Stimulated activated CD4-positive, alpha-beta T cell treated with anti-CD3 and anti-CD28 coated beads, Interleukin-12 subunit alpha, Interleukin-12 subunit beta, amount 100 ng/mL, for 24 hours (primary cell): ENCODE measurements at places on chromosomes 7 and 10.

DNA sequence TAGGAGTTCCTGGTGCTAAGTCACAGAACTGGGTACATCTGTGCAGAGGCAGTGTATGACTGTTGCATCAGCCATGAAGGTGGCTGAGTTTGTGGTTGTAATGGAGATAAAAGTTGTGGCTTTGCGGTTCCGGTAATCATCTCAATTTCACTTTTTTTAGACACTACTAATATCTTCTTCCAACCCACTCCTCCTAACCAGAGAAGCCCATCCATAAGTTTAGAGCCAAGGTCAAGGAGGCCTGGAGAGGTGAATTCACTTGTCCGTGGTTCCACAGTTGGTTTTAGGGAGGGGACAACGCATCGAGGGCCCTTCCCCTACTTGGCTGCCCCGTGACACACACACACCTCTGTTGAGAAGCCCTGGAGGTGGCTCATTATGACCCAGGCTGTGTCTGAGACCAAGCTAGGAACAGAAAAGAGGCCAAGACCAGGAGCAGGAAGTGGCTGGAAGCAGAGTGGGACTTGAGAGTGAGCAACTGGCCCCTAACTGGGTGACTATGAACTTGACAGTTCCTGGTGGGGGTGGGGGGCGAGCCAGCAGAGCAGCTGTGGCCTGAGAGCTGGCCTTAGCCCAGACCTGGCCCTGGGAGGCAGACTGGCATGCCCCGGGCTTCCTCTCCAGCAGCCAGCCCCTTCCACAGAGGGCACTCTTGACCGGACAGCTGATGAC is 66.8 kb upstream of the COL13A1 start:
- DNase-seq = no peak

DNA sequence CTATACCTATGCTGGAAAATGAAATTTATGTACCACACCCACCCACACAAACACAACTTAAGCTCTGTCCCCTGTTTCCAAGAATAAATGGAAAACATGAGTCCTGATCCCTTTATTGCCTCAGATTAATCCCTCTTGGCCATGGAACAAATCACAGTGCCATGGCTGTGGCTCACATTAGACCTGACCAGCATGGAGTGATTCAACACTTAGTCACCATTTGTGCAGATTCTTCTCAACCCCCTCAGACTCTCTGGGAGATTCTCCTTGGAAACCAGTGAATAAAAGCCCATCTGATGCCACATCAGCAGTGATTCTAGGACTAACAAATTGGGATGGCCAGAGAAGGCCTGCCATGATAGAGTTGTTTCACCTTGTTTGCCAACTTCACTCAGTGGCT is 204.4 kb upstream of the TMEM72 start:
- no peak for DNase-seq

DNA sequence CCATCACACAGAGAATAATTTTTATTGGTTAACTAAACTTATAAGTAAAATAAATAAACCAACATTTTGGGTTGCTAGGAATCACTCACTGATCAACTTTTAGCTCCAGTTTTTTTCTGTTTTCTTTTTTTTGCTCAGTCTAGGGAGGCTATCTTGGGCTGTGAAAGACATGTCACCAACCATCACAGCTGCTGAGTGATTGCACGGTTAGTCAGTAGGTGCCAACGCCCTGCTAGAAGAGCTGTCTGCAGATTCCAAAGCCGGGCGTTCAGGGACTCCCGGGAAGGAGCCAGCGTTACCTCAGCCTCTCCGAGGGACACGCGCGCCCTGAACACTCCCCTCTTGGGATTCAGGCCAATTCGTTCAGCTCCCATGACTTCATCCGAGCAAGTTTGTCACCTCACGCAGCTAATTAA is 604 bp upstream of the STAM start:
- peak; percentile 8 for DNase-seq

DNA sequence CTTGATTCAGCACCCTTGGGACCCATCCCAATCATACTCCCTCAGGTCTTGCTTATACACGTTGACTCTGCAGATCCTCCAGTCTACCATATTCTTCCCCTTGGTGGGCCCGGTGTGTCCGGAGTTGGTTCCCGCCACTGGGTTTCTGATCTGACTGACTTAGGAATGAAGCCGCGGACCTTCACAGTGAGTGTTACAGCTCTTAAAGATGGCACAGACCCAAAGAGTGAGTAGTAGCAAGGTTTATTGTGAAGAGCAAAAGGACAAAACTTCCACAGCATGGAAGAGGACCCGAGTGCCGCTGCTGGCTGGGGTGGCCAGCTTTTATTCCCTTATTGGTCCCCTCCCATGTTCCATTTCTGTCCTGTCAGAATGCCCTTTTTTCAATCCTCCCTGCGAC is 5.9 kb upstream of the GDF10 start:
- no peak for DNase-seq

- no peak for DNase-seq
These were observed 477 bp upstream of the ZC3HAV1 start for GRCh38 chr7:139109983-139110411.

GRCh38 chr7:50531928-50532327 is 33.3 kb downstream of the DDC start:
- no peak for DNase-seq

DNA sequence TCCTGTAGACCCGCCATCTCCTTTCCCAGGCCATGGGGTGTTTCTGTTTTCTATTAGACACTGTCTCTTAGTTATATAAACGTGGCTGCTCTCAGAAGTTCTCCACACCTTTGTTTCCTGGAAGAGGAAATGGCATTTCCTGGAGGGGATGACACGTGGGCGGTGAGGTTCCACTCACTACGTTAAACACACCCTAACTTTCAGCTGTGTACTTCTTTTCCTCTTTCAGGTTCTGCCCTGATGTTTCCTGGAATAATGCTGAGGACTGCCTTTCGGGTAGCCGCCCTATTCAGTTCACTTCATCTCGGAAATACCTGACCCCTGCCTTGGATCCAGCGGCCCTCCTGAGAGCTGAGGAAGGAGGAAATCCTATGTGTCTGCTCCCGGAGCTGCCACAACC is 3.4 kb upstream of the PRKCQ start:
- DNase-seq = no peak

DNA sequence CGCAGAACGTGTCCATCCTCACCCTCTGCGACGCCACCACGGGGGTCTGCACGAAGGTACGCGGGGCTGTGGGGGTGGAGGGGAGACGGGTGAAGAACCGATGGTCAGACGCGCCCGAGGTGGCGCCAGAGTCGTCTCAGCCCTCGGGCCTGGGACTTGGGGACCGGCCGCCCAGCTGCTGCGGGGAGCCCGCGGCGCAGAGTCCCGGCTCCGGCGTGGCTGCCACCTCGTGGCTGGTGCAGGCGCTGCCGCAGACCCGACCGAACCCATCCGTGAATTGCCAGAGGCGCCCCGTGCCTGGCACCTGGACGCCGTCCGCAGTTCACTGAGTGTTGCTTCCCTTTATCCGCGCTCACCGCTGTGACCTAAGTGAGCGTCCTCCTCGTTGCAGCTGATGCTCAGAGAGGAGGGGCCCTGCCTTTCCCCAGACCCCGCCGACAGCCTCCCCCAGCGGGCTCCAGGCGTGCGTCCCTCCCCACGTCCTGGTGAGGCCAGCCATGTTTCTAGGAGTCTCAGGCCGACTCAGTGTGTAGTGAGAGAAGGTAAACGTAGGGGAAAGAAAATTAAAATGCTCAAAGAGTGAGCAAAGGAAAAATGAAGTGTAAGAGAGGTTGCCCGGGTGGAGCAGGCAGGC is 208.7 kb downstream of the PAXIP1 start:
- peak; percentile 6 for DNase-seq

DNA sequence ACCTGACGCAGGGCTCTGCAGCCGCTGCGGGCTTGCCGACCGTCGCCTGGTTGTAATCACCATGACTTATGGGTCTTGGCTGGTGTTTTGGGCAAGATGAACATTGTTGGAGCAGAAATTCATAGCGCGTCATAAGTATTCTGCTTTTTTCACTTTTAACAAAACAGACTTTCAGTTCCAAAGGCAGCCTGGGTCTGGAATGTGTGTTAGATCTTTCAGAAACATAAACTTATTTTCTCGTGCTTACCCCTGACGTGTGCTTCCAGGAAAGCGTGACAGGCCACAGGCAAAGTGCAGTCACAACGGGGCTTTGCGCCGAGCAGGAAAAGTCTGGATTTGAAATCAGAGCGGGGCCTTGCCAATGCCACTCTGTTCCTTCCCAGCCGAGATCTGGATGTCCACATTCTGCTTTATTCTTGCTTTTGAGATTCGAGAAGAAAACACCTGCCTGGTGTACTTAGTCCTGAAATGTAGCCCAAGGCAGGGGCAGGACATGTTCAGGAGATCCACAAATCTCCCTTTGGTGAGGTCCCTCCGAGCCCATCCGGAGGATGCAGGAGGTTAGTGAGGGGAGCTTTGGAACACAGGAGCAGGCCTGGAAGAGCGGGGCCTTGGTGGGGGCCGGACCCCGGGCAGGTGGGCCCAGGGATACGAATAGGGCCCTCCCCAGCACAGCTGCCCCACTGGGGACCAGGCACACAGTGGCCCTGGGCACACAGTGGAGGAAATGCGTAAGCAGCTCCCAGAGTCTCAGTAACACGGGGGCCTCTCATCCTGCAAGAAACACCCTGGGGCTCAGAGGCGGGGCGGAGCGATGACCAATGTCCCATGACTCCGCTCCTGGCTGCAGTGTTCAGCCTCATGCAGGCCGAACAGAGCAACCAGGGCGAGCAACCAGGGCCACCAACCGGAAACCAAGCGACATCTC is 49.5 kb upstream of the EBF3 start:
- DNase-seq = no peak

DNA sequence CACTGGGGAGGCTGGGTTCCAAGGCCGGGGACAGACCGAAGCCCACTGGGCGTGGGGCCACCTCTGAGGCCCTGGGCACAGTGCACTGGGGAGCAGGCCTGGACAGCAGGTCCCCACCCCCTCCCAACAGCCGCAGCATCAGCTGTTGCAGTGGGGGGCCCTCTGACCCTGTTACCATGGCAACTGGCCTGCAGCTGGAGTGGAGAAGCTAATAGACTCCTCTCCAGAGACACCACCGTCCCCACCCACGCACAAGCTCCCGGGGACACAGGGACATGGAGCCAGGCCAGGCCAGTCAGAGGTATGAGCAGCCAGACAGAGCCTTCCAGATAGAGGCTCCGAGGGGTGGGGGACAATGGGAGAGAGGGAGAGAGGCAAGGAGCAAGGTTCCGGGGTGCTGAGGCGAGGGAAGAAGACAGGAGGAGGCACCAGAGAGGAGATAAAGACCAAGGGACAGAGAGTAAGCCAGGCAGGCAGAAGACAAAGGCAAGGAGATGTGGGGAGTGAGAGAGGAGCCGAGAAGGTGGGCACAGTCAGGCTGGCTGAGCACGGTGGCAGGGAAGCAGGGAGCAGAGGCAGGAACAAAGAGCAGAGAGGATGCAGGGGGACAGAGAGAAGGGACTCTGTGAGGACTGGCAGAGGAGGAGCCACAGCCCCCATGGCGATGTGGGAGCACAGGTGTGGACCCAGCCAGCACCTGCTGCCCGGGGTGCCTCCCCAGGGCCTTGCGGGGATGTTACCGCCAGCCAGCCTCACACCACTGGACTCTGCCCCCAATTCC is 6.7 kb downstream of the KCNH2 start:
- no peak for DNase-seq

- DNase-seq = no peak
These were observed 53.0 kb downstream of the DNAJC1 start for GRCh38 chr10:21950566-21950965.

- DNase-seq = no peak
These were observed 9.8 kb downstream of the LARP4B start for GRCh38 chr10:921471-922414.

DNA sequence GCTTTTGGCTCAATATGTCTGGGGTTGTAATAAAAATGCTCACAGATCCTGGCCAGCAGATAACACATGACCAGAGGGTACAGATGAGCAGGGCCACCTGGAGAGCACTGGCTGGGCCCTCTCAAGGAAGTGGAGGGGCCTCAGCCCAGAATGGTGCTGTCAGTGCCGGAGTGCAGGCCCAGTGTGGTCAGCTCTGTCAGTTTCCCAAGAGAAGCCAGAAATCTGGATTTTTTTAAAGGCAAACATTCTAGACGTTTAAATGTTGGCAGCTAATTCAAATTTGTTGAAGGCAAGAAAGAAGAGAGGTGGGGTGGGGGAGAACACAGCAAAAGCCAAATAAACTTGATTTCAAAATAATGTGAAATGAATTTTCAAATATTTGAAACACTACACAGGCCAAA is 2.0 kb downstream of the C10orf105 start:
- DNase-seq = no peak

DNA sequence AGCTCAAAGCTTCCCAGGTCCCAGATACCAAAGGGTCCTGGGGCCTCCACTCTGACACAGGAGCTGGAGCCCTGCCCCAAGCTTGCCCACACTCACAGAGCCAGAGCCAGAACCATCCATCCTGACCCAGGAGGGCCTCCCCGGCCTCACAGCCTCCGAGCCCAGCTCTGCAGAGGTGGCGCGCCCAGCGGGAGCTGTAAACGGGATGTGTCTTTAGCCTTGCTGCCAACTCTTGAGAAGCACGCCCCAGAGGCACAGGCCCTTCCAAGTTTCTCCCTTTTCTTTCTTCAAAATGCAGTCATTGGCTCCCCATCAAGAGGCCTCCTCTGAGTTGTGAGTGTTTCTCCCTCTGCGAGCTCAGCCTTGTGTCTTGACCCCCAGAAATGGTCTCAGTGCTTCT is 75.0 kb downstream of the PDGFA start:
- DNase-seq = no peak

DNA sequence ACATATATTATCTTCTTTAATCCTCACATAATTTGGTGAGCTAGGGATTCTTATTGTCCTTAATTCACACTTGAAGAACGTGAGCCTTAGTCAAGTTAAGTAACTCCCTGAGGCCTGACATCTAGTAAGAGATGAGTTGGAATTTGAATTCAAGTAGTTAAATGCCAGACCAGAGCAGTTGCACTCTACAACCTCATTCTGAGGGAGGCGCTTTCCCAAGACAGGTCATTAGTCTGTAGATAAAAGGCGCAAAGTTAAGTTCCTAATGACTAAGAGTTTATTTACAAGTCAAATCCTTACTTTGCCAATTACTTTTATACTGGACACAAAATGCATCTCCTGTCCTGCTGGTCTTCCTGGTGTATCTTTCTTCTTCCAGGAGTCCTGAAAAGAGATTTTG is 3.6 kb upstream of the EXOC6 start:
- DNase-seq = no peak

DNA sequence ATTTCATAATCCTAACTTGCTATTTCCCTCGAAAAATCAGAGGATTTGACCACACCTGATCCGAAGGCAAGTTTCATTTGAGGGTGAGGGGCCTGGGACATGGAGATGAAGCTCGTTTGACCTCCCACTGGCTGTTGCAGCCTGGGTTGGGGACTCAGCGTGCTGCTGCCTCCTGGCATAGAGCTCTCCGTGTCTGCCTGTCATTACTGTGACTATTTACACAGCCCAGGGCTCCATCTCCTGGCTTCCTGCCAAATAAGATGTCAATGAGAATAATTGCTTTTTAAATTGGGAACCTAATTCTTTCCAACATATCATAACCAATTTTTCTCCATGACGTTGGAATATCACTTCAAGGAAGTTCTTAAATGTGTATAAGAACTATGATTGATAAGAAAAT is 139.3 kb upstream of the COBL start:
- no peak for DNase-seq
